ENCODE measurements at places on chromosomes 1 and 21.

DNA sequence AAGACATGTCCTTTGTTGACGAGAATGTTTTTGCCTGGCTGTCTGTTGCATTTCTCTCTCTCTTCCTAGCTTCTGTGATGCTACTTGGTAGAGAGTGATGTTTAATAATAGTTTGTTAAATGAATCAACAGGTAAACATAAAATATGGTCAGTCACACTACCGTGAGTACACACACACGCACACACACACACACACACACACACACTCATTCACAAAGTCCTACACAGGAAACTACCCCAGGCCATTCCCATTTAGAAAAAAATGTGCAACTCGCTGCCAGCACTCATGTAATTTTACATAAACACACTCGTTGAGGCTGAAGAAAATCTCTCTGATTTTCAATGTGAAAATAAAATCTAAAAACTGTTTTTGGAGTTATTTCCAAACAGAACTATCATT lies 38.7 kb downstream of the RUNX1 start:
- DNase-seq: no peak

- no peak for DNase-seq
These were observed 45.1 kb downstream of the CRP start for GRCh38 chr1:159669338-159669737.

GRCh38 chr1:46133181-46133658 lies 791 bp upstream of the PIK3R3 start:
- peak; percentile 68 for DNase-seq

DNA sequence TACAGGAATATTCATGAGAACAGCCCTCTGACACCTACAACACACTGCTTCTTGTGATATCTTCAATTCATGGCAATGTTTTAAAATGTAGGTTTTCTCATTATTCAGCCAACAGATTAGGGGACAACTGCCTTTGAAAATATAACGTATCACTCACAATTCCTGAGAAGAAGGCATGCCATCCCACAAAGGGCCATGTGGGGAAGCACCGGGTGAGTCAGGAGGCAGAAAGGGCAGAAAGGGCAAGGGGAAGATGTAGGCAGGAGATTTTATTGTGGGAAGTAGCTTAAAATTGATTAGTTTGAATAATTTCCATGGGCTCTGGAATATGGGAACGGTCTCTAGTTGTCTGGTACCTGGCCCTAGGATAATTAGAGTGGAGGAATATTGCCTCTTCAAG lies 165.7 kb downstream of the HHIPL2 start:
- no peak for DNase-seq

DNA sequence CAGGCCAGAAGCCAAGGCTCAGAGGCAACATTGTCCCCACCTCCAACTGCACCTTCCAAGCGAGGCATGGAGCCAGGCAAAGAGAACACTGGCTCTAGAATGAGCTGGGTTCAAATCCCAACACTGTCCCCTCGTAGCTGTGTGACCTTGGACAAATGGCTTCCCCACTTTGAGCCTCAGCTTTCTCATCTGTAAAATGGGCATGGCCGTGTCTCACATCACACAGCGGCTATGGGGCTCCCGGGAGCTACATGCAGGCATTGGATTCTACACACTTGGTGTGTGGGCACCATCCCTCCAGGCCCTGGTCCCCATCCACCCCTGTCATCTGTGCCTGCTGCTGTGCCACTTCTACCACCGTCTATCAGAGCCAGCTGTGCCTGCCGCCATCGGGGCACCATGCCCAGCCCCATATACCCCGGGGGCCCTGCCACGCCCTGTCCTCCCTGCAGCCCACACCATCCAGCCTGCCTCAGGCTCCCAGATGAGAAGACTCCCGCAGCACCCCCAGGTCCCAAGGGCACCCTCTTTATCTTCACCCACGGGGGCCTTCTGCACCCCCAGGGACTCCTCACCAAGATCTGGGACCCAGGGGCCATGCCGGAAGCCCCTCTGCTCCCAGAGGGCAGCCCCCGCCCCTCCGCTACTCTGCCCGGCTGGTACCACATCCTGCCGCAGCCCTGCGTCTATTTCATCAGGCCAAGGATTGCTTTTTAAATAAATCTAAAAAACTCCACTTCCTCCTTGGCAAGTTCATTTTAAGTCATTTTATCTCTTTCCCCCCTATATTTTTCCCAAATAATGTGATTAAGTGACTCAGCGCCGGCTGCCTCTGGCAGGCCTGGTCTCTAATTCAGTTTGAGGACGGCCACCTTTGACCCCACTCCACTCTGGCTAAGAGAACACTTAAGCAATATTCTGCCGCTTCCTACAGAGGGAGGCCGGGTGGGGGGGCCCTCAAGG lies 107.8 kb upstream of the TARDBP start:
- no peak for DNase-seq

- DNase-seq: no peak
These were observed 2.3 kb upstream of the SLC9A1 start for GRCh38 chr1:27157194-27157593.

GRCh38 chr21:26954662-26955121 lies 12.2 kb downstream of the ADAMTS5 start:
- no peak for DNase-seq

- no peak for DNase-seq
These were observed 31.0 kb upstream of the IFI16 start for GRCh38 chr1:158978730-158979129.

DNA sequence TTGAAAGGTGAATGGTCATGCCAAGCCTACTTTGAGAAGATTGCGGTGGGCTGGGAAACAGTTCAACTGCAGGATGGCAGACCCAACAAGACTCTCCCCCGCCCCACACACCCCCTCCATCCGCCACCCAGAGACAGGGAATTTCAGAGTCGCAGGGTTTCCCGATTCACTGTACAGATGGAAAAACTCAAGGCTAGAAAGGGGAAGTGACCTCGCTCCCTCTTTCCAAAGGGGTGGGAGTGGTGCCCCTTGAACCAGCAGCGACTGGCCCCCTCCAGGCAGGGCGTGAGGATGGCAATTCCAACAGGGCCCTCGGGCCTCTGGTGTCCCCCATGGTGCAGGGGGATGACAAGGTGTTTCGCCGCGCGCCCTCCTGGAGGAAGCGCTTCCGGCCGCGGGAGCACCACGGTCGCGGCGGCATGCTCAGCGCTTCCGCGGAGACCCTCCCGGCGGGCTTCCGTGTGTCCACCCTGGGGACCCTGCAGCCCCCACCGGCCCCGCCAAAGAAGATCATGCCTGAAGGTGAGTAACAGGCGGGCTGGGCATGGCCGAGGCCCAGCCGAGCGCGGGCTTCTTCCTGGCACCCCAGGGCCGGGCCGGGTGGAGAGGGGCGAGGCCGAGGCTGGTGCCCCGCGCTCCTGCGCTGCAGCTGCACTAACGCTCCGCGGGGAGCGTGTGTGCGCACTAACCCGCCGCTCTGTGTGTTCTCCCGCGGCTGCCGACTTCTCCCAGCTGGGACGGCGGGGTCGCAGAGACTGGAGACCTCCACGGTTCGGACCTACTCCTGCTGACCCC lies 10.4 kb downstream of the MYOG start:
- DNase-seq: no peak

- no peak for DNase-seq
These were observed 8.1 kb upstream of the INKA2 start for GRCh38 chr1:111747282-111747734.

DNA sequence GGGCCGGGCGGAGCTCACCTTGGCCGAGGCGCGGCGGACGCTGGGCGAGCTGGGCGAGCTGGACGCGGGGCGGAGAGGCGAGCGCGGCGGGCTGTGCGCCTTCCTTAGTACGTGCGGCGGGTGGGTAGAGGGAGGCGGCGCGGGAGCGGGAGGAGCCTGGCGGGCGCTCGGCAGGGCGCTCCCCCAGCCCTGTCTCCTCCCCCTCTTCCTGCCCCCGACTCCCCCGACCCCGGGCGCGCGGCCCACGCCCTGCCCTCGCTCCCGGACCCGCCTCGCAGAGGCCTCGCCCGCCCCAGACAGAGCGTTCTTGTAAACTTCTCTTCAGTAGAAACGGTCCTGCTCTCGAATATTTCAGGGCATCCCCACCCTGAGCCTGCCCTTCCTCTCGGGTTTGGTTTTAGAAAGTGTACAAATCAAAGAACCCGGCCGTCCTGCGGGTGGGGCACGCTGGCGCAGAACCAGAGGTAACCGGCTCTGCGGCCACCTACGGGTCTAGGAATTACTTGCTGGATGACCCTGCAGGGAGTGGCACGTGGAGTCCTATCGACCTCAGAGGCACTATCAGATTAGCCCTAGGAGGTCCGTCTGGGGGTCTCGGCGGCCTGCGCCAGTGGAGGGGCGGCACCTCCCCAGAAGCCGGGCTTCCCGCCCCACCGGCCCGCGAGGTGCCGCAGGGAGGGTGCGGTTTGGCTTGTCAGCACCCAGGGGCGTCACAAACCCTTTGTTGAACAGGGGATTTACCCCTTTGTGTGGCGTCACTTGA lies at the start of gene S100A10:
Gene S100A10, minus strand, starts transcription at position 126 of the 763 bp plus-strand sequence. CDS start 7,629 bp downstream, outside the sequence.
- DNase-seq: peak; percentile 25

Data from substantia nigra (tissue), 51 donors.